ENCODE measurements at places on chromosomes 5 and 9. TPM values are rescaled to one million over a fixed set of nuclear protein-coding genes. Genes with fewer than 3 reads are reported as not detected.

- no peak overlapping the region for H3K4me3 ChIP-seq
- H3K27me3 ChIP-seq = no peaks in the 10 kb centered on the region
- H3K4me1 ChIP-seq = peaks cover 10% of the 10 kb centered on the region
- H3K36me3 ChIP-seq = no peaks in the 10 kb centered on the region
- peak; percentile 14 for DNase-seq
- H3K27ac ChIP-seq = peak overlapping the region; percentile 63
These were observed 29.0 kb upstream of the ENTREP1 start for GRCh38 chr9:69295872-69296552.

Gene LCN10
- 4.4 TPM for total RNA-seq

Gene GPR21
- 0.65 TPM for total RNA-seq

- no peaks in the 10 kb centered on the region for H3K4me1 ChIP-seq
- no peak overlapping the region for H3K4me3 ChIP-seq
- no peaks in the 10 kb centered on the region for H3K27me3 ChIP-seq
- H3K27ac ChIP-seq = no peak overlapping the region
- no peaks in the 10 kb centered on the region for H3K36me3 ChIP-seq
- DNase-seq = no peak
These were observed 88.0 kb upstream of the ANKH start for GRCh38 chr5:14959399-14960119.

DNA sequence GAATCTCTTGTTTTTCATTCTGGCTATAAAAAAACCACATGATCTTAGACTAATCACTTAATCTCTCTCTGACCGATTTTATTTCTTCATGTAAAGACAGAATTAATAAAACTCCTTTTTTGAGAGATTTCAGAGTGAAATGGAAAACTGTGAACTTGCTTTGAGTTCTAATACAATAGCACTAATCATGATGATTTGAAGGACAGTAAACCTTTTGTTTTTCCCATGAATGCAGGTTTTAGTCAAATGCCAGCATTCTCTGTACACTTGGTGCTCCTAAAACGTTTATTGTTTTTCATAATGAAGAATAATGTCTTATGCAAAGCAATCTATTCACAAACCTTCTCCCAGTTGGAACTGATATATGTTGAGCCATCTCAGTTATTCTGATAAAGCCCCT is 86.8 kb downstream of the SLC24A2 start:
- H3K36me3 ChIP-seq = no peaks in the 10 kb centered on the region
- H3K4me1 ChIP-seq = no peaks in the 10 kb centered on the region
- no peak overlapping the region for H3K4me3 ChIP-seq
- DNase-seq = no peak
- H3K27ac ChIP-seq = no peak overlapping the region
- no peaks in the 10 kb centered on the region for H3K27me3 ChIP-seq

- no peak for DNase-seq
- no peaks in the 10 kb centered on the region for H3K27me3 ChIP-seq
- H3K4me3 ChIP-seq = no peak overlapping the region
- H3K4me1 ChIP-seq = peaks cover 3% of the 10 kb centered on the region
- no peaks in the 10 kb centered on the region for H3K36me3 ChIP-seq
- no peak overlapping the region for H3K27ac ChIP-seq
These were observed 130.1 kb upstream of the C9orf72 start for GRCh38 chr9:27703216-27703980.

GRCh38 chr5:57035955-57036354 is 84.0 kb upstream of the MIER3 start:
- no peak overlapping the region for H3K27ac ChIP-seq
- no peaks in the 10 kb centered on the region for H3K4me1 ChIP-seq
- H3K27me3 ChIP-seq = no peaks in the 10 kb centered on the region
- DNase-seq = no peak
- H3K4me3 ChIP-seq = no peak overlapping the region
- H3K36me3 ChIP-seq = no peaks in the 10 kb centered on the region

DNA sequence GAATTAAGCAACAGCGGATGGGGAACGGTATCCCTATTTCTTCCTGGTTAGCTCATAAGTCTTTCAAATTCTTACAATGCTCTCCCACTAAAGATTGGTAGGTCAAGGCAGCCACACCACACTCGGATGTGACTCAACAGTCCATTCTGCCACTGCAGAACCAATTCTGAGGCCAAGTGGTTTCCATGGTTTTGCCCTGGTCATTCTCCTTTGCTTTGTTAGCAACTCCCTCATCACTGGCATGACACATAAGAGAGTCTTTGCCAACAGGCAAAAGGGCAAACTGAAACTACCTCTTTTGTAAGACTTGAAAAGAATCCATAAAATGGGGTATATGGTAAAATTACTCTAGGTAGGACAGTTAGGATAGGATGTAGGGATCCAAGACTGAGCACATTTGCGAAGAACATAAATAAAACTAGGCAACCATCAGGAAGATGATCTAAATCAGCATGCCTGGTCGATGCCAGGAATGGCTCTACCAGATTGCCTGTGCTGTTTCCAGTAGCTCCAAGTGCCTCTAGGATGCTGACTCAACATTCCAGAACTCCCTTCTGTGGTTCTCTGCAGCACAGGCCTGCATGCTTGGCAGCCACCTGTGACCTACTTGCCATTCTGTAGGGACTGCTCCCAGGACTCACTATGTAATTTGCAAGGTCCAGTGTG is 105.4 kb downstream of the DCP2 start:
- H3K36me3 ChIP-seq = peaks cover 58% of the 10 kb centered on the region
- H3K4me1 ChIP-seq = peaks cover 28% of the 10 kb centered on the region
- H3K27me3 ChIP-seq = no peaks in the 10 kb centered on the region
- H3K27ac ChIP-seq = no peak overlapping the region
- H3K4me3 ChIP-seq = no peak overlapping the region
